Fibroblast of skin of right biceps (primary cell): ENCODE measurements at places on chromosomes 16 and 17.

DNA sequence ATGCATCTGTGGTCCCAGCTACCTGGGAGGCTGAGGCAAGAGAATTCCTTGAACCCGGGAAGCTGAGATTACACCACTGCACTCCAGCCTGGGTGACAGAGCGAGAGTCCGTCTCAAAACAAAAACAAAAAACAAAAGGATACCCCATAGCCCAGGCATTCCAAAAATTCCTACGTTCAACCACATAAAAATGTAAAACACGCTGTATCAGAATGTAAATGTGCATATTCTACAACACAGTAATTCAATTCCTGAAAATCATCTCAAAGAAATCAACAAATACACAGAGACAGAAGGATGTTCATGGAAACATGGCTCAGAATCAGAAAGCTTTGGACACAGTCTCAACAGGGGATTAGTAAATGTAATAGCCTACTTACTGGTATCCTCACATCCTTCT, 33.0 kb downstream of the COG7 start:
- peak; percentile 57 for DNase-seq

- DNase-seq = no peak
Observed at GRCh38 chr16:23485841-23486240, 24.5 kb downstream of the GGA2 start.

DNA sequence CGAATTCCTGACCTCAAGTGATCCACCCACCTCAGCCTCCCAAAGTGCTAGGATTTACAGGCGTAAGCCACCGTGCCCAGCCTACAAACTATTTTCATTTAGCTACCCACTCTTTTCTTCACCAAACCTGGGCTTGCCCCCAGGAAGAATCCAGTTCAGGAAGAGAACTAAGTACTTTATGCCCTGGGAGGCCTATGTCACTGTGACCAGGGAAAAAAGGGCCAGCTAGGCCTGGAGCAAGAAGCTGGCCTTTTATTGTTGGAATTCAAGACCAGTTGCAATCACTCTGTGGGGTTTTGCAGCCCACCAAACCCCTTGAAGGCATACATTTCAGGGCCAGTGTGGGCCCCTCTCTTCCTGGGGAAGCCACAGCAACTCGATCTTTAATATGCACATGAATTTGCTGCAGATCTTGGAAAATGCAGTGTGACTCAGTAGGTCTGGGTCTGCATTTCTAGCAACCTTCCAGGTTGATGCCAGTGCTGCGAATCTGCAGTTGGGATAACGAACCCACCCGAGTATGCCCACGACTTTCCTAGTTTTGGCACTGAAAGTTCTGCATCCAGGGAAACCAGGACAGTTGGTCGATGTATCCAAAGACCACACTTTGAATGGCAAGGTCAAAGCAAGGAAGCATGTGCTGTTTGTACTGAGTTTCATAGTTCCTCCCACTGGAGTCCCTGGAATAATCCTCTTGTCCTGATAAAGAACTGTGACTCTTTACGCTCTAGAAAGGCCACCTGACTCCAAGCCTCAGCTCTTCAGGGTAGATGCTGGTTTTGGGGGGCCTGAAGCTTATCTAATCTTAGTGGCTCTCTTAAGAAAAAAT, 7.2 kb upstream of the MRPS23 start:
- no peak for DNase-seq

DNA sequence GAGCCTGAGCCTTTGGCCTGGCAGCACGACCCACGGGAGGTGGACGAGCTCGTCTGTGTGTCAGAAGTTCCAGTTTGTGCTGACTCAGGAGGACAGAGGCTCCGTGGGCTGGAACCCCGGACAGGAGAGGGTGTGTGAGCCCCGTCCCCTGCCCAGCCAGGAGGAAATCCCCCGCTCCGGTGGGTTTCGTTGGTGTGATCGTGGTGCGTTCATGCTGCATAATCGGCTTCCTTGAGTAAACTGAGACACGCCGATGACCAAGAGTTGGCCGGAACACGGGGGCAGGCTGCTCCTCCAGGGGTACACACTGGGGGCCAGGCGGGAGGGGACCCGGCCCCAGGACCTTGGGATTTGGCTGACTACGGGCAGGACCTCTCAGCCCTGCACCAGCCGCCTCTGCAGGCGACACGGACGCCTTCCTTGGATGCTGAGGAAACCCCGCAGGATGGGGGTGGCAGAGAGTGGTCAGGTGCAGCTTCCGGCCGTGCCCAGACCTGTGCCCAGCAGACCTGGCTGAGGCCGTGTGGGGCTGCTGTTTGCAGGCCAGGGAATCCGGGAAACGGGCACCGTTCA, 8.5 kb downstream of the METRNL start:
- DNase-seq = no peak

DNA sequence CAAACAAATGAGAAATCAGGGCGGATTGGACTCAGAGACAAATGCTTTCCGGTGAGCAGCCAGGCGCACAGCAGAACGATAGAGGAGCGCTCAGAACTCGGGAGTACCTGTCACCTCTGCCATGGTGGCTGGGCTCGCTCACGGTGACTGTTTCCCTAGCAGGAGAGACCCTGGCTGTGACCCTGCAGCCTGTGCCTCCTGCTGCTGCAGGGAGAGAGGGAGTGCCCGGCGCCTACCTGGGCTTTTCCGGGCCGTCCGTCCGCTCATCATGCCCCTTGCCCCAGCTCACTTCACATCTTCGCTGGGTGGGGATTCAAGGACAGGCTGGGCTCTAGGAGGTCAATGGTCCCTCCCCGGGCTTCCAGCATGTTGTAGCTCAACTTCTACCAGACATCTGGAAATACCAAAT, 14.1 kb upstream of the DNAH17 start:
- no peak for DNase-seq

DNA sequence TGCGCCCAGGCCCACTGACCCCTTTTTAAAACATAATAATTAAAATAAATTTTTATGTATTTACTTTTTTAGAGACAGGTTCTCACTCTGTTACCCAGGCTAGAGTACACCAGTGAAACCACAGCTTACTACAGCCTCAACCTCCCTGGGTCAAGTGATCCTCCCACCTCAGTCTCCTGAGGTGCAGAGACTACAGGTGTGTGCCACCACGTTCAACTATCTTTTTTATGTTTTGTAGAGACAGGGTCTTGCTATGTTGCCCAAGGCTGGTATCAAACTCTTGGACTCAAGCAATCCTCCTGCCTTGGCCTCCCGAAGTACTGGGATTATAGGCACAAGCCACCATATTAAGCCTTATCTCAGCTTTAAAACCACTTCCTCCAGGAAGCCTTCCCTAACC, 56.1 kb upstream of the BCAR1 start:
- DNase-seq = no peak

- peak; percentile 87 for DNase-seq
Observed at GRCh38 chr16:60642956-60643355, 1393.3 kb downstream of the CDH8 start.

- no peak for DNase-seq
Observed at GRCh38 chr17:51595826-51596398, 335.6 kb downstream of the UTP18 start.

DNA sequence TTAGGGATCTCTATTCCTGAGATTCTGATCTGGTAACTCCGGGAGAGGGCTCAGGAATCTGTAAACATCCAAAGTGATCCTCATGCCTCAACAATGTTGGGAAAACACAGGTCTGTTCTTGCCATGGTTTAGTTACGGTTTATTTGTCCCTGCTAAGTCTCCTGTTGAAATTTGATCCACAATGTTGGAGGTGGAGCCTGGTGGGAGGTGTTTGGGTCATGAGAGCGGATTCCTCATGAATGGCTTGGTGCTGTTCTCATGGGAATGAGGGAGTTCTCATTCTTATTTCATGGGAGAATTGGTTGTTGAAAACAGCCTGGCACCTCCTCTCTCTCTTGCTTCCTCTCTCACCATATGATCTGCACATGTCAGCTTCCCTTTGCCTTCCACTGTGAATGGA, 608.6 kb upstream of the GOT2 start:
- no peak for DNase-seq

DNA sequence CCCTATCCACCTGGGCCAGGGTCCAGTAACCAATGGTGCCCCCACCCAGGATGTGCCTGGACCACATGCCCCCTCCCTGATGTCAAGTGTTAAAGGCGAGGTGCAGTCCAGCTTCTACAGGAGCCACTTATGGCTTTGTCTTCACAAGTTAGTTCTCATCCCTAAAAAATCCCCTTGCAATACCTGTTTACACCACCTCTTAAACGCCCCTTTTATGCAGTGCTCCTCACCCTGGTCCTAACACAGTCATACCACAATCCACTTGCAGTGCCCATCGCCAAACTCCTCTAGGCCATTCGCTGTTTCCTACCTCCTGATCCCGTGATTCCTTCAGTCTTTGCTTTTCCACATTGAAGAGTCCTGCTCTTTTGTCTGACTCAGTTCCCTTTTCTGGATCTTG, 7.1 kb downstream of the GLYR1 start:
- no peak for DNase-seq

DNA sequence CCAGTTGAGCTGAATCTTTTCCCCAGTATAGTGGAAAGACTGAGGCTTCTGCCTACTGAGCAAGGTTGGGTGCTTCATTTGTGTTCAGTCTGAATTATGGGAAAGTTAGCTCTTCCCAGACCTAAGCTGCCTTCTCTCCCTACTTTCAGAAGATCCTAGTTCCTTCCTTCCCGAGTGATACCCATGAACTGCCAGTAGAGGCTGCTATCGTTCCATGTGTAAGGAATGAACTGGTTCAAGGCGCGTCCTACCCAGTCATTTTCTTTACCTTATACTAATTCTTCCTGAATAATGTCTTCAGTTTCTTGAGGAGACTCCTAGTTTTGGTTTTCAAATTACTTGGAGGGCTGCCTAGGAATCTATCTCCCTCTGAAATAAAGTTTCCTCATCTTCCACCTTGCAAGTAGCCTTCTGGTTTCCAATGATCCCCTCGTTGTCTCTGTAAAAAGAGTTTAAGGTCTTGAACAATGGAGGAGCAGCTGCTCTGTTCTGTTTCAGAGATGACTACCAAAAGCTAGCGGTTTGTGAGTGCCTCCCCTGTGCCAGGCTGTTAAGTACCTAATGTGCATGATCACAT, 934 bp upstream of the AOC2 start:
- peak; percentile 55 for DNase-seq

DNA sequence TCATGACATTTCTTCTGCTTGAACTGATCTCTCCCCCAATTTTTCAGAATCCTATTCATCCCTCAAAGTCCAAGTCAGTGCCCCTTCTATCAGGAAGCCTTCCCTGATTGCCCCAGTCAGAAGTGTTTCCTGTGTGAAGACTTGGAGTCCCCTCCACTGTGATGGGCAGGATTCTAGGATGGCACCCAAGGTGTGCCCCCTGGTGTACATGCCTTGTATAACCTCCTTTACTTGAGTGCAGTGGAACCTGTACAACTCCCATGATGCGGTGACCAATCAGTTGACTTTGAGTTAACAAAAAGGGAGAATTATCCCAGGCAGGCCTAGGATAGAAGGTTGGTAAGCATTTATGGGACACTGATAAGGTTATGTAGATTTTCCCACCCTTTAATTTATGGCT, 23.4 kb downstream of the MYH13 start:
- no peak for DNase-seq

- DNase-seq = no peak
Observed at GRCh38 chr16:27366687-27367460, 35.1 kb upstream of the IL21R start.

GRCh38 chr16:24534620-24535019, 4.7 kb upstream of the RBBP6 start:
- no peak for DNase-seq

DNA sequence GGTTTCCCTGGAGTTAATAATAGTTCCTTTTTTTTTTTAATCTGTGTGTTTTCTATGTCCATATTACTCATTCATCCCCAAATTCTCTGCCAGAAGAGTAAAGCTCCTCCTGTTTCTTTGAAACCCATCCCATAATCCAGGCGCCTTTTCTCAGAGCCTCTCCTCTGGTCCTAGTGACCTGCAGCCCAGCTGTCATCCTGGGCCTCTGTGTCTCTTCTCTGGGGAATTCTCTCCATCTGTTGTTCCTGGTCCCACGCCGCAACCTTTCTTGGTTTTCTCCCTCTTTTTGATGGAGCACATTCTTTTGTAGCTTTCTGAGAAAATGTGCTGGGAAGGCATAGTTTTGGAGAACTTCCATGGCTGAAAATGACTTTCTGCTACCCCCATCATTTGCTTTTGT, 10.2 kb downstream of the KATNB1 start:
- DNase-seq = no peak

GRCh38 chr17:17568772-17569195, 22.7 kb downstream of the PEMT start:
- DNase-seq = peak; percentile 25

DNA sequence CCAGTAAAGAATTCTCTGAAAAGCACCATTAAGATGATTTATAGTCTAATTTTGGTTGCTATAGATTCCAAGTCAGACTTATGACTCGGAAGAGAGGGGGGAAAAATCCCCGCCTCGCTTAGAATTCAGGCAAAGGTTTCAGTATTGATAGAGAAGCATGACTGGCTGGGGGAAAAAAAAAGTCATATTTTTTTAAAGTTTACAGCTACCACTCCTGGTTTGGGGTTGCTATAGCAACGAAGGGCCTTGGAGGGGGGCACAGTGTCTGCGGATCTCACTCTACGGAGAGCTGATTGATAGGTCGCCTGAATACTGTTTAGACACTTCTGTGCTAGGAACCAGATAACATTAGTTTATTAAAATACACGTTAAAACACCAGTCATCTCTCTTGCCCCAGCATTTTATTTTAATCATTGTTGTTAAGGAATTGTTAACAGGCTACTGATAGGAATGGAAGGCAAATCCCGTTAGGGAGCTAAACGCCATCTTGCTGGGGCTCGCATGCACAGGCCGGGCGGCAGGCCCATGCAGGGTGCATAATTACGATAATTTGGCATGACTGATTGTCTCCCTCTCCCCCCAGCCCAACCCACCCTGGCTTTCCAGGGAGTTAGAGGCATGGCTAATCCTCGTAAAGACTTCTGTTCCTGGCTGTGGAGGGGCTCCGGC, 380.0 kb upstream of the XYLT1 start:
- peak; percentile 17 for DNase-seq

- DNase-seq = peak; percentile 84
Observed at GRCh38 chr16:50603206-50604064, 55.2 kb downstream of the NKD1 start.

GRCh38 chr17:59406808-59407381, 75.4 kb downstream of the YPEL2 start:
- DNase-seq = peak; percentile 55

GRCh38 chr17:69411766-69412165, 2.7 kb upstream of the MAP2K6 start:
- no peak for DNase-seq
